NT2/D1 (cell line): ENCODE measurements at places on chromosomes 3 and 15.

GRCh38 chr15:50590288-50590687, 43.8 kb upstream of the USP50 start:
- no peak for DNase-seq

DNA sequence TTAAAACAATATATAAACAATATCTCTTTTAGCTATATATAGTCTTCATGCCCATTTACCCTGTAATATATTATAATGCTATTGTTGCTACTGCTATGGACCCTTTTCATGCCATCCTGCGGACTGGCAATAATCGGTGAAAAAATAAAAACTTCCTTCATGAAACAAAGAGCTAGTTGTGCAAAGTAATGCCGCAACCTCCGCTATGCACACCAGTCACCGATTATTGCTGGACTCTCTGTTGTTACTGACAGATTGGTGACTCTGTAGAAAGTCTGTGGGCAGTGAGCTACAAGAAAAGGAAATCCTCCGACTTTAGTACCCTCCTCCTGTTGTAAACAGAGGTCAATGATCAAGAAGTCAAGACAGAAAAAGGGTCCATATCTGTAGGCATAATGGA, 17.9 kb upstream of the ICE2 start:
- no peak for DNase-seq

- DNase-seq: no peak
These were observed 5.1 kb downstream of the EPHB3 start for GRCh38 chr3:184566441-184567414.

- DNase-seq: no peak
These were observed 40.3 kb upstream of the NDUFB4 start for GRCh38 chr3:120555657-120556509.

DNA sequence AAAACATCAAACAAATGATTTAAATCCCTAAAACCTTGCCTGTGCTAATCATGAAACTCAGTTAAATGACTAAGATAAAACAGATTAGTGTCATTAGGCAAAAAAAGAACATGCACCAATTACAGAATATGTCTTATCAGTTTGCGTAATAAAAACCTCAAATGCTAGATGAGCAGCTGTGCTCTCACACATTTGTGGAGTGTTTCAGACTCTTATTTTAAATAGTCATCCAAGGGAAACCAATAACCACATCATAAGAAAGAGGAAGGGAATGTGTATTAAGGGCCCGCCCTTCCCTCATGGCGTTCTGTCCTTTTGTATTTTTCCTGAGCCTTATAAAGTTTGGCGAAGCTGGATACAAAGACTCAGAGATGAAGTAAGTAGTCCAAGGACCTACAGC, 6.6 kb downstream of the SAMMSON start:
- DNase-seq: no peak

- no peak for DNase-seq
These were observed 373.7 kb upstream of the NECTIN3 start for GRCh38 chr3:110697961-110698360.

GRCh38 chr3:162367429-162368260, 871.0 kb downstream of the OTOL1 start:
- DNase-seq: no peak
